ENCODE measurements at places on chromosomes 1 and 21.

DNA sequence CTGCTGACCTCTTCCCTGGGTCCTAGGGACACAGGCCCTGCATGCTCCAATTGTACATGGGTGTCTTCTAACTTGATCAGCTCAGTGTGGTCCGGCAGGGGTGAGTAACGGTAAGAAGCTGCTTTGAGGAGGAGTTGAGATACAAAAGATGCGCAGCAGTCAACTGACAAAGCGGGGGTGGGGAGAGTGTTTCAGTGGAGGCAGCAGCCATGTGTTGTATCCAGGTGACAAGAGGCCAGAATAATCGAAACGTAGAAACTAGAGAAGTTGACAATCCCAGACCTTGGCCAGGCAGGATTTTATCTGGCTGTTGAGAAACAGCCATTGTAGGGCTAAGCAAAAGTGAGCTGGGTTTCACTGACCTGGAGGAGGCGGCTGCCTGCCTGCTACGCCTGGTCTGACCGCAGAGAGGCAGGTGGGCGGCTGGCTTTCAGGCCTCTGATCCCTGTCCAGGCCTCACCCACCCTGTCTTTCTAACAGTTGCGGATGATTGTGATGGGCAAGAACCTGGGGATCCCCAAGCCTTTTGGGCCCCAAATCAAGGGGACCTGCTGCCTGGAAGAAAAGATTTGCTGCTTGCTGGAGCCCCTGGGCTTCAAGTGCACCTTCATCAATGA lies 28.8 kb downstream of the PADI6 start:
- DNase-seq, result no peak

DNA sequence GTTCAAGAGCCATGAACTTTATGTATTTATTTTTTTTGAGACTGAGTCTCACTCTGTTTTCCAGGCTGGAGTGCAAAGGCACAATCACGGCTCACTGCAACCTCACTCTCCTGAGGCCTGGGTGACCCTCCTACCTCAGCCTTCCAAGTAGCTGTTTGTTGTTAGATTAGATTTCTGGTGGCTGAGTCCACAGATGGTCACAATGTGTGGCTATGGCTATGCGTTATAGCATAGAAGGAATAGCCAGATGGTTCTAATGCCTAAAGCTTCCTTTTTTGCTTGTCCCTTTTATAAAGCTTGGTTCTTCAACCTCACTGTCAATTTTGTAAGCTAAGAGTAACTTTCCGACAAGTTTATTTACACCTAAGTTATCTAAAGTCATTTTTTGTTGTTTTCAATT lies 62.3 kb upstream of the FMN2 start:
- no peak for DNase-seq

DNA sequence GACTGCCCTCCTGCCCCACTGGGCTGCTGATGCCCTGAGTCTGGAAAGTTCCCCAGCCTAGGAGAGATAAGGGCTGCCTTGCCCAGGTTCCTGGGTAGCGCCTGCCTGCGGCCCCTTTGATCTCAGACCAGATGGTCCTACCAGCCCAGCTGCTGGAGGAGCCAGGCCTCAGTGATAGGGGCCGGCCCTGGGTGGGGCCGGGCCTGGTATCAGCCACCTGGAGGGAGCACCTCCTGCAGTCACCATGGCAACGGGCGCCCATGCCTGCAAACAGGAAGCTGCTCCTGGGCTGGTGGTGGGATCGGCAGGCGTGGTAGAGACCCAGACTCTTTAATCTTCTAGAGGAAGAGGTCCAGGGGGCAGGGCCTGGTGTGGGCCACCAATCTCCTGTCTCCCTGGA lies 119.7 kb upstream of the WNT4 start:
- no peak for DNase-seq

DNA sequence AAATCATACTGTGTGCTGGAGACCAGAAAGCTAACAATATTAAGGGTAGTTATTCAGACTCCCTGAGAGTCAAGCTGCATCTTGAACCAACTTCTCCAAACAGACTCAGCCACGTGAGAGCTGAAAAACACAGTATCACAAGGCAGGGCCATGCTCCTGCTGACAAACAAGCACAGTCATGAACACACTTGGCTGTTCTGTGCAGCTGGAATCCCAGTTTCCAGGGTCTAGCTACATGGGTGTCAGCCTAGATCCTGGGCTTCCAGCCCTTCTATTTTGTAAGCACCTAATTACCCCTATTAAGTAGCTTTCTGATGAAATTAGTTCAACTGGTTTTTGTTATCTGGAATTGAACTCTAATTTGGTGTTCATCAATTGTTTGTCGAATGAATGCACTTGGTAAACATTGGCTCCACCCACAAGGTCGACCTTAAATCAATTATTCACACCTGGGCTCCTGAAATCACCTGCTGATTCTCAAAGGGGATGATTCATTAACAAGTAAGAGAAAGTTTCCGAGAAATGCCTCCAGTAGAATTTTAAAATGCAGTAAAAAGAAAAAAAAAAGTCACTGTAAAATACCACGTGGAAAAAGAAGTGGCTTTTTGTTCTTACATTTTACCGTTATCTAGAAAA lies 179.3 kb downstream of the ZC3H11B start:
- DNase-seq, result no peak

DNA sequence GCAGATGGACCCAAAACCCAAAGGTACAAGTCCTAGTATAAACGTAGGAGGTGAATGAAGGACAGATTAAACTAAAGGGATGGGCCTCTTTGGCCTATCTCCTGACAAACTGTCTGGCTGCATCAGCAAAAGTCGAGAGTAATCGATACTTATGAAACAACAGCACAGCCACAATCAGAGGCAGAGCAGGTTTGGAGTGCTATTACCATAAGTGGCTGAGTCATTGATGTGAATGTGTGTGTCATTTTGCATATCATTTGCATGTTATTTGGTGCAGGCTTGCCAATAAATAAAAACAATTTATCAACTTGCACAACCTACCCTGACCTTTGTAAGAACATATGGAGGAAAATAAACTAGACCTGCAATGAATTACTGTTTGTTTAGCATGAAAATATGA lies 283.1 kb downstream of the NUF2 start:
- DNase-seq, result no peak

- no peak for DNase-seq
Observed at GRCh38 chr1:74613894-74614293, 59.7 kb downstream of the ERICH3 start.

All from urinary bladder (tissue), 4 donors.